ENCODE measurements at places on chromosomes 16 and 17. TPM values are rescaled to one million over a fixed set of nuclear protein-coding genes. Genes with fewer than 3 reads are reported as not detected.

UBE2G1 gene
- polyA plus RNA-seq = 55.0 TPM

MILR1 gene
- polyA plus RNA-seq = not detected

ADAD2 gene
- 0.40 TPM for polyA plus RNA-seq

ZP2 gene
- polyA plus RNA-seq = not detected

HSF4 gene
- polyA plus RNA-seq = not detected

TP53TG3B gene
- not detected for polyA plus RNA-seq

MRPL38 gene
- polyA plus RNA-seq = 68.8 TPM

ZACN gene
- 0.24 TPM for polyA plus RNA-seq

GRCh38 chr16:11169641-11170040, 86.4 kb downstream of the SOCS1 start:
- H3K4me3 ChIP-seq = no peak overlapping the region
- H3K36me3 ChIP-seq = peaks cover 20% of the 10 kb centered on the region
- H3K4me1 ChIP-seq = no peaks in the 10 kb centered on the region
- no peaks in the 10 kb centered on the region for H3K27me3 ChIP-seq
- DNase-seq = no peak
- no peak overlapping the region for H3K27ac ChIP-seq

DNA sequence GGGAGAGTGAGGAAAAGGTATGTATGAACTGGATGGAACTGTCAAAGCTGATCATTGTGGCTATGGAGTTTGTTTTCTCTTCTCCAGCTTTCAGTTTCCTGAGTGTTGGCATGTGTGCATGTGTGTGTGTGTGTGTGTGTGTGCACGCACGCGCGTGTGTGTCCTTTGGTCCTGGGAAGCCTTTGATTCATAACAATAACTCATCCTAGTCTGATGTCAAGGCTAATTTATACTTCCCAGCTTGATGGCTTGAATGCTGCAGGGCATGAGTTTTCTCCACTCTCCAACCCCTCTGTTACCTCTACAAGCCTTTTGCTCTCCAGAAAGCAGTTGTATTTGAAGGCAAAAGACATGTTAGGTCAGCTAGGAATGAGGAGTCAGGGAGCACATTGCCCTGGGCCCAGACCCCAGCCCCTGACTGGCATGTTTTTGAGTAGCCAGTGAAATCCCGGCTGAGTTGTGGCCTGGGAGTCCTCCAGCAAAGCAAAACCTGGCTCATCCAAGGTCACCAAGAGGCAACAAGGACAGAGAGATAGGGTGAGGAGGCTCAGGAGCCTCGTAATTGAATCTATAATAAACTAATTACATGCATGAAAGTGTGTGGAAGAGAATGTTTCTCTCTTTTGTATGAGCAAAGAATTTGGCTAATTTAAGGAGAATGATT, 8.9 kb upstream of the CDC42EP4 start:
- no peaks in the 10 kb centered on the region for H3K4me1 ChIP-seq
- H3K27ac ChIP-seq = no peak overlapping the region
- DNase-seq = no peak
- H3K36me3 ChIP-seq = no peaks in the 10 kb centered on the region
- H3K27me3 ChIP-seq = no peaks in the 10 kb centered on the region

GRCh38 chr17:29155966-29156338, 24.2 kb downstream of the MYO18A start:
- peaks cover 24% of the 10 kb centered on the region for H3K4me1 ChIP-seq
- no peaks in the 10 kb centered on the region for H3K27me3 ChIP-seq
- H3K27ac ChIP-seq = peak overlapping the region; percentile 62

GRCh38 chr16:2924901-2925755, 13.4 kb downstream of the FLYWCH1 start:
- H3K27me3 ChIP-seq = no peaks in the 10 kb centered on the region
- no peak overlapping the region for H3K4me3 ChIP-seq
- no peak overlapping the region for H3K27ac ChIP-seq
- no peak for DNase-seq

All from CD4-positive, CD25-positive, alpha-beta regulatory T cell (primary cell).